ENCODE measurements at places on chromosomes 6 and 20.
A peak's percentile ranks its signal among the peaks of the same experiment; 100 is the strongest.

- DNase-seq: no peak
These were observed 44.8 kb upstream of the TGM2 start for GRCh38 chr20:38209736-38210405.

GRCh38 chr6:91476000-91476399 is 889.1 kb upstream of the MAP3K7 start:
- DNase-seq: no peak

- DNase-seq: no peak
These were observed 8.8 kb upstream of the SUPT3H start for GRCh38 chr6:45386501-45386900.

- DNase-seq: no peak
These were observed 230.7 kb downstream of the PHACTR1 start for GRCh38 chr6:12947151-12947871.

GRCh38 chr6:15901141-15902115 is 227.5 kb upstream of the MYLIP start:
- peak; percentile 52 for DNase-seq

DNA sequence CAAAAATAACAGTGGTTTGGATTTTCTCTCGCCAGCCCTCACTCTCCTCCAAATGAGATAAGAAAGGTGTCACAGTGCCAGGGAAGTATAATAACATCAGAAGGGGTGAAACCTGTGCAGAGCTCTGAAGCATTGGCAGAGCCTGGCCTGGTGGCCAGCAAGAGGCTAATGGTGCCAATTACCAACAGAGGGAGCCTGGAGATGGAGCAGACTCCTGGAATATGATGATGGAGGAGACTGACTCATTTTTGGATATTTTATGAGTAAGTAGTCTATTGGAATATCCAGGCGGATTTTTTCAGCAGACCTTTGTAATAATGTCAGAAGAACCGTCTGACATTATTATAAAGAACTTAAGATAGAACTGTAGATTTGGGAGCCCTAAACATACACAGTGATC is 442.6 kb upstream of the MARCKS start:
- no peak for DNase-seq

- DNase-seq: no peak
These were observed 7.7 kb downstream of the HBS1L start for GRCh38 chr6:135046912-135047311.

- DNase-seq: no peak
These were observed 326.5 kb upstream of the RUNX2 start for GRCh38 chr6:45001663-45002062.

GRCh38 chr20:2838170-2838797 is 2.2 kb downstream of the PCED1A start:
- no peak for DNase-seq

- DNase-seq: no peak
These were observed 27.1 kb downstream of the ADNP start for GRCh38 chr20:50904067-50904570.

DNA sequence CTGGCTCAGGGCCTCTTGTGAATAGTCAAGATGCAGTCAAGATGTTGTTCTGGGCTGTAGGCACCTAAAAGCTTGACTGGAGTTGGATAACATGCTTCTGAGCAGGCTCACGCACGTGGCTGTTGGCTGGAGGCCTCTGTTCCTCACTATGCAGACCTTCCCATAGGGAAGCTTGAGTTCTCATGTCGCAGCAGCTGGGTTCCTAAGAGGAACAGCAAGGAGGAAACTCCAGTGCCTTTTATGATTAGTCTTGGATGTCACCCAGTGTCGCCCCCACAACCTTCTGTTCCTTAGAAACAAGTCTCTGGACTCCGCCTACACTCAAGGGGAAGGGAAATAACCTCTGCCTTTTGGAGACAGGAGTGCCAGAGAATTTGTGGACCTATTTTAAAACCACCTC is 210.7 kb downstream of the BCAS1 start:
- DNase-seq: no peak

GRCh38 chr20:11098888-11099287 is 425.1 kb upstream of the JAG1 start:
- DNase-seq: no peak

DNA sequence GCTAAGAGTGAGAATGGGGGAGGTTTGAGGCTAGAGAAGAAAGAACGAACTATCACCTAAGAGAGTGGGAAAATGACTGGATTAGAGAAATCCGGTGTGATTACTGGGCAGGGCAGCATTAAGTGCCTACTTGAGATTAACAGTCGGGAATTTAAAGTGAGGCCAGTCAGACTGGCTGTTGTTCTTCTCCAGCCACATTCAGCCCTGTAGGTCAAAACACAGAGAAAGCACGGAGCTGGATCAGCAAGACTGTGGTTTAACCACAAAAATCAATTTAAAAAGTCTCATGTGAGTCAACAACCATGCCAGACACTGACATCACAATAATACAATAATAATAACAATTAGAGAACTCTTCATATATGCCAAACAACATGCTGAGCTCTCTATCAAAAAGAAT is 301.9 kb upstream of the SGK1 start:
- no peak for DNase-seq

GRCh38 chr6:113600551-113601339 is 256.4 kb upstream of the MARCKS start:
- no peak for DNase-seq

DNA sequence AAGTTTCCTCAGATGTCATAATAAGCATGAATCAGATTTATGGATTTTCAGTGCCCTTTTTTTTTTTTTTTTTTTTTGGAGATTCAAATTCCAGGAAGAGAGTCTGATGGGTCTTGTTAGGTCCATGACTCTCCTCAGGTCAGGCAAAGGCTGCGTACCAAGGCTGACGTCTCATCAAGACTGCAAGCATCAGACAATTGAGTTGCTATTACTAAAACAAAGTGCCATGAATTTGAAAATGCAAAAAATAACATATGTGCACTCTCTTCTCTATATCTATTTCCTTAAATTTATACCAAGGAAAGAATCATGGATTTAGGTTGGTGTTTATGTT is 134.7 kb downstream of the FAM83B start:
- DNase-seq: no peak

DNA sequence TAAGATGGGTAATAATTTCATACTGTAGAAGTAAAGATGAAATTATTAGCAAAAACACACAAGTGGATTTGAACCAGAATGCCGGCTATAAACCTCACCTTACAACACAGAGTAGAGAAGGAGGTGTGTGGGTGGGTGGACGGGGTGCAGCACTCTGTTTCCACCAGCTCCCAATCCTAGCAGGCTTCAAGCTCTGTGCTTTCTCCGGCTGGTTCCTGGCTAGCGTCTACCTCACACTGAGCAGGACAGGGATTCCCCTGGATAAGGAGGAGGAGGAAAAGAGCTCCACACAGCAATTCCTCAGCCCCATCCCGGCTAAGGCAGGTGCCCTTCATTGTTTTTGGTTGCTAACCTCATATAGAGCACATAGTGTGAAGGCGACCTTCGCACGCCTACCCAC is 453.3 kb downstream of the C6orf118 start:
- no peak for DNase-seq

- no peak for DNase-seq
These were observed 60.9 kb upstream of the TULP1 start for GRCh38 chr6:35573495-35574110.

GRCh38 chr6:157169656-157170055 is 153.7 kb downstream of the TMEM242 start:
- DNase-seq: no peak

DNA sequence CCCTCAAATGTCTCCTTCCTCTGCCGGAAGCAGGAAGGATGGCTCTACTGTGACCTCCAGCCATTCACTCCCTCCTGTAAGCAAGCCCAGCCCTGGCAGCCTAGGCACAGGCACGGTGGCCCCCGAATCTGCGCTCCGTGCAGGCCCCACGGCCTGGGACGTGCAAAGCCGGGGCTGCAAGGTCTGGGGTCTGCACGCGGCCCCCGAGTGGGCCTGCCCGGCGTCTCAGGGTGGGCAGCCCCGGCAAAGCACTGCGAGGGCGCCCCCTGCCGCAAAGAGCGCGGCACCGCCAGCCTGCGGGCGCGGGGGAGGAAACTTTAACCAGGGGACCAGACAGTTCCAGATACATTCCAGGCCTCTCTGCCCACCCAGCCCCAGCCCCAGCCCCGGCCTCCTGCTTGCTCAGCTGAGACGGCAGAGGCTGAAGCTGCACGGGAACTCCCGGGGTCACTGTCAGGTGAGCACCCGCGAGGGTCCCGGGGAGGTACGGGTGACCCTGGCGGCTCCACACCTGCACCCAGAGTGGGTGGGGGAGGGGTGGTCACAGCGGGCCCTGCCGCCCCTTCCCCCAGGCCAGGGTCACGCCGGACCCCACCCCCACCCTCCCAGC is 98.8 kb downstream of the ASXL1 start:
- peak; percentile 33 for DNase-seq

GRCh38 chr6:163169521-163169920 is 245.0 kb upstream of the QKI start:
- DNase-seq: no peak

GRCh38 chr6:13952101-13952500 is 27.3 kb downstream of the RNF182 start:
- DNase-seq: no peak

DNA sequence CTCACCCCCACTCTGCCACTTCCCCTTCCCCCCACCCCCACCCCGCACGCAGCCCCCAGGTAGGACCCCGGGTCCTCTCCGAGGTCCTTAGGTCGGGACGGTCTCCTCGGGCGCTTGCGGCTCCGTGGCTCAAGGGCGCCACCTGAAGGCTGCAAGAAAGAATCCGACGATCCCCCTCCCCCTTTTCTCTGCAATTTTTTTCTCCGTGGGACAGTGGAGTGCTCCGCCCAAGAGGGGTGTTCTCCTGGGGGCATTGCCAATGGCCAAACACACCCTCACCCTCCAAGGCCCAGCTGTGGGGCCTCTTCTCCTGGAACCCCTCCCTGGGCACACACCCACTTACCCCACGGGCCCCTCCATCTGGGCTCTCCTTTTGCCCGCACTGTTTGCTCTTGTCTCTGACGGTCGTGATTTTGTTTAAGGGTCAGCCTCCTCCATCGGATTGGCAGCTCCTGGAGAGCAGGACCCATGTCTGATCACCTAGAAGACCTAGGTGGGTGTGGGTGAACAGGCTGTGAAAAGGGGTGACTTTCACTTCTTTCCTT is 1.1 kb upstream of the TMEM74B start:
- DNase-seq: peak; percentile 71

GRCh38 chr6:15962449-15962764 is 166.5 kb upstream of the MYLIP start:
- DNase-seq: no peak

- no peak for DNase-seq
These were observed 27.2 kb downstream of the BRPF3 start for GRCh38 chr6:36223706-36224105.

- no peak for DNase-seq
These were observed 11.9 kb upstream of the SIRPD start for GRCh38 chr20:1569415-1569881.

GRCh38 chr6:105199711-105200110 is 19.9 kb upstream of the POPDC3 start:
- no peak for DNase-seq

DNA sequence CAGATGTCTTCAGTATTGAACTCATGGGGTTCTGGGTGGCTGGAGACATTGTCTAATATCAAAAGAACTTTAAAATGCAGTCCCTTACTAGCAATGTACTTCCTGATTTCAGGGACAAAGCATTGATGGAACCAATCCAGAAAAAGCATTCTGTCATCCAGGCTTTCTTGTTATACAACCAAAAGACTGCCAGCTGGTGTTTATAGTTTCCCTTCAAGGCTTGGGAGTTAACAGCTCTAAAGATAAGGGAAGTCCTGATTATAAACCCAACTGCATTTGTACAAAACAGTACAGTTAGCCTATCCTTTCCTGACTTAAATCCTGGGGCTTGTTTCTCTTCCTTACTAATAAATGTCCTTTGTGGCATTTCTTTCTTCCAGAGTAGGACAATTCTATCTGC is 160.0 kb downstream of the COL21A1 start:
- no peak for DNase-seq

GRCh38 chr6:97150932-97151331 is 132.1 kb downstream of the MMS22L start:
- DNase-seq: no peak

- no peak for DNase-seq
These were observed 123.2 kb downstream of the TAF4 start for GRCh38 chr20:61942526-61942925.

DNA sequence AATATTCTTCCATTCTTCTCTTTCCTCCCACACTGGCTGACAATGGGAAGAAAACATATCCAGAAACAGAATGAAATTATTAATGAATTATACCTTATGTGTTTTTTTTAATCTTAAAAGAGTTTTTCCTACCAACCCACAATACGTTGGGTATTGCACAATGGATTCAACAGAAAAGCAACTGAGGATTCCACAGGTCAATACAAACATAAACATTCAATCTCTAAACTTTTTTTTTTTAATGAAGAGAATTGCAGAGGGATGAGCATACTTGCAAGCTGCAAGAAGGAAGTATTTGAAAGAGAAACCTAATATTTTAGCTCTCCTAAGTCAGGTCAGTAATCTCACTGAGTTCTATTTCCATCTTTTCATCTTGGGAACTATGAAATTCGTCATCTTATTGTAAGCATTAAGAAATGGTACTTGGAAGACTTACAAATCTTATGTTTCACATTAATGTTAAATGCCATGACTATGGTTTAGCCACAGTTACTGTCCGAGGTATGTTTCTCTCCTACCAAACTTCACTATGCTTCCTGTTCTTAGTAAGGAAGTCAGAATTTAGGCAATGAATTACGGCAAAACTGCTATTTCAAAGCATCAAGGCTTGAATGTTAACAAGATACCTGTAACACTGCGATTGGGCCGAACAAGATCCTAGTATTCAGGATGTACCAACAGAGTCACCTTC is 100.8 kb downstream of the HIVEP2 start:
- DNase-seq: no peak

- no peak for DNase-seq
These were observed 78.9 kb downstream of the SLC35F1 start for GRCh38 chr6:117985916-117986315.

DNA sequence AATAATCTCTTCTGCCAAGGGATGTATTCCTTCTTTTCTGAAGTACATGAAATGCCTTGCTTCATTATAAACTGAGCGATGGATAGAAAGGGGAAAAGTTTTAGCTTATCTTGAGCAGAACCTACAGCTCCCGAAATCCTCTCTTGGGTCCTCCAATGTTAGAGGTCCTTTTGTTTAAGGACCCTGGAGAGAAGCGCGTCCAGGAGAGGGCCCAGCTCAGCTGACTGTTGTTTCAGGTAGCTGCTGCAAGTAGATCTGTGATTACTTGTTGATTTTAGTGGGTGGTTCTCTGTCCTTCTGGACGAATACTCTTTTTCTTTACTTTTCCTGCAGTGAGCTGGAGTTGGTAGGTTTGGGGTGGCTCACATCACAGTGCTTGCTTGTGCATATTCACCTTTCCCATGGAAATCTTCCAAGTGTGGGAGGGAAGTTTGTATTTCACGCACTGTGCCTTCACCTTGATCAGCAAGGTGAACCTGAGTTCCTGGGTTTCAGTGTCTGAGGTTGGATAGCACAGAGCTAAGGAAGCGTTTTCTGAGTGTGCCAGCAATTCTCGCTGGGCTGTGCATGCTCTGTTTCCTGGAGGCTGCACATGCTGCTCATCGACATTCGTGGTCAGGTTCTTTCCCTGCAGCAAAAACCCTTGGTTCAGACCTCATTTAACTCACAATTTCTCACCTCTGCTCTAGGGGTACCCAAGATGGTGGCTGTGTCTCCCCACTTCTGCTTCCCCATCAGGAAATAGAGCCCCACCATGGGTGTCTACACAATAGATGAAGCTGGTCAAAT is 176.3 kb downstream of the JARID2 start:
- DNase-seq: peak; percentile 45

GRCh38 chr6:46419576-46420002 is 71.7 kb downstream of the RCAN2 start:
- DNase-seq: peak; percentile 42

Data from stimulated activated CD4-positive, alpha-beta T cell treated with anti-CD3 and anti-CD28 coated beads, Interleukin-15, amount 100 ng/mL, for 24 hours (primary cell).